ENCODE measurements at places on chromosomes 7 and 10.

- no peak for DNase-seq
Observed at GRCh38 chr10:12650122-12650521, 300.8 kb downstream of the CAMK1D start.

DNA sequence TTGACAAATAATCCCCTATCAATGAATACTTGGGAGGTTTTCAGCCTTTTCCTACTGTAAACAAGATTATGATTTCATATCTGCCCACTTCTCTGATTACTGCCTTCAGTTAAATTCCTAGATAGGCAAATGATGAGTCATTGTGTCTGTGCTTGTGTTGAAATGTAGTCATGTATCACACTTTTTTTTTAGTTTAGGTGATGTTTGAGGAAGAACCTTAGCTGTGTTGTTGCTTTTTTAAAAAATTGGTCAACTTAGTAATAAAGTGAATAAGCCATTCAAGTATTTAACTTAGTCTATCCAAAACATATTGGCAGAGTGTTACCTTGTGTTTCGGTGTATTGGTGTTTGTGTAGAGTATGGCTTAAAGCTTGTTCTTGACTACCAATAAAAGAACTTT, 60.0 kb downstream of the WAC start:
- DNase-seq, result no peak

DNA sequence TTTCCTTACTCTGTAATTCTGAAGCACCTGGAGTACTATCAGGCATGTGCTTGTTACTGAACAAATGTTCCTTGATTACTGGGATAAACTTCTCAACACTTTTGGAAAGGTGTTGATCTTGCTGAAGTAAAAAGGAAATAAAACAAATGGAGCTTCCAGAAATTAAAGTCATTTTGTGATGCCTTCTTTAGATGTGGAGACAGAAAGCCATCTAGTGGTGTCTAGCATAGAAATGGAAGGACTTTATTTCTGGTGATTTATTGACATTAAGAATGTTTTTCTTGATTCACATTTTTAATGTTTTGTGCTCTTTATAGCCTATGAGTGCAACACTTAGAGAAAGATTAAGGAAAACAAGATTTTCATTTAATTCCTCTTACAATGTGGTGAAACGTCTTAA, 1.4 kb downstream of the SFR1 start:
- DNase-seq, result no peak

DNA sequence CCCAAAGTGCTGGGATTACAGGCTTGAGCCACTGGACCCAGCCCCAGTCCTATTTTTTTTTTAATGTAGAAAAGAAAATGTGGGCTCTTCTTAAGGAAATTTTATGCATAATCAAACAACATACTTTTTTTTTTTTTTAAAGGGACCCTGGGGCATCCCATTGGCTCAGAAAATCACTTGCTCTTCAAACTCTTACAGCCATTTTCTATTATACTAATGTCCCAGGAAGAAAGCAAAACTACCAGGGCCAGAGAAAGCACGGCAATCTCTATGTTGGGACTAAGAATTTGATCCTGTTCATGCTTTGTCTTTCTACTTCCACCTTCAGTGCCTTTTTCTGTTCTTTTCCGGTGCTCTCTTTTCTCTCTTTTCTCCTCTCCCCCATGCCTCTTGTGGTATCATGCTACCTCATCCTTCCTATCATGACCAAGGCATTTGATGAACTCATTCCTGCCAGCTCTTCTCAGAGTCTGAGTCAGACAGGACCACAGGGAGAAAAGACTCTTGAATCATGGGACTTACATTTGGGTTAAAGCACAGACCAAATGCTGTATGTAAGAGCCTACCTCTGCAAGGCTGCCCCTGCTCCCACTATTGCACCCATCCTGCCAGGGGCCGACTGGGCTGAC, 76.4 kb upstream of the CCNY start:
- DNase-seq, result no peak

- DNase-seq, result no peak
Observed at GRCh38 chr7:69871213-69871885, 273.1 kb downstream of the AUTS2 start.

DNA sequence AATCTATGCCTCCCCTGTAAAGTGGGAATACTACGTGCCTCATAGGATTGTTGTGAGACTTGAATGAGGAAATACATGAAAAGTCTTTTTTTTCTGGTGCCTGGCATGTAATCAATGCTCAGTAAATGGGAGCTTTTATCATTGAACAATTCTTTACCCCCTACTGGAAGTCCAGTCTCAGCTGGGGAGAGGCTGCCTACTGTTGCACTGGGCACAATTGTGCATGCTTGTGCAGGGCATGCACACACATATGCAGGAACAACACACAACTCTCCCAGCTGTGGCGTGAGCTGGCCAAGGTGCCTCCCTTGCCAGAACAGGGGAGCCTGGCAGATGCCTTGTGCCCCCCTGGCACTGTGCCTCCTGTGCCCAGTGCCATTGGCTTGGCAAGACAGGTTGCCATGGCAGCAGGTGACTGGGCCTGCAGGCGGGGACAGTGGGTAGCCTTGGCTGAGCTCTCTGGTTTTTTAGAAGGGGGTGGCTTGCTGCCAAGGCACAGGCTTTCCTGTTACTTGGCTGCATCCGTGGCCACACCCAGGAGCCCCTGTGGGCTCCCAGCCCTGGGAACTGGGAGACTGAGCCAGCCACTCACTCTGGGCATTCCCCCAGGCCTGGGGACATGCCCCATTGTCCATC, 16.1 kb upstream of the PALD1 start:
- DNase-seq, result no peak

- DNase-seq, result no peak
Observed at GRCh38 chr10:116785282-116785681, 42.9 kb upstream of the HSPA12A start.

Data from central memory CD8-positive, alpha-beta T cell (primary cell).